ENCODE measurements at places on chromosomes 13 and 19. TPM values are rescaled to one million over a fixed set of nuclear protein-coding genes. Genes with fewer than 3 reads are reported as not detected.

The ZNF320 gene
- total RNA-seq: 9.5 TPM

The SLC6A16 gene
- 0.43 TPM for total RNA-seq

The MIA gene
- total RNA-seq: not detected

The GFY gene
- total RNA-seq: not detected

The IFI30 gene
- total RNA-seq: 4.5 TPM

The OR1M1 gene
- not detected for total RNA-seq

The TMPRSS9 gene
- total RNA-seq: under 0.01 TPM

The ZNF90 gene
- 0.33 TPM for total RNA-seq

The ZFR2 gene
- total RNA-seq: 0.09 TPM

The TEX26 gene
- not detected for total RNA-seq

The ZNF835 gene
- total RNA-seq: not detected
